ENCODE measurements at places on chromosomes 11 and 22. TPM values are rescaled to one million over a fixed set of nuclear protein-coding genes. Genes with fewer than 3 reads are reported as not detected.
A peak's percentile ranks its signal among the peaks of the same experiment; 100 is the strongest.

- DNase-seq, result no peak
Measured at GRCh38 chr11:120510406-120511115, 987 bp upstream of the GRIK4 start.

DNA sequence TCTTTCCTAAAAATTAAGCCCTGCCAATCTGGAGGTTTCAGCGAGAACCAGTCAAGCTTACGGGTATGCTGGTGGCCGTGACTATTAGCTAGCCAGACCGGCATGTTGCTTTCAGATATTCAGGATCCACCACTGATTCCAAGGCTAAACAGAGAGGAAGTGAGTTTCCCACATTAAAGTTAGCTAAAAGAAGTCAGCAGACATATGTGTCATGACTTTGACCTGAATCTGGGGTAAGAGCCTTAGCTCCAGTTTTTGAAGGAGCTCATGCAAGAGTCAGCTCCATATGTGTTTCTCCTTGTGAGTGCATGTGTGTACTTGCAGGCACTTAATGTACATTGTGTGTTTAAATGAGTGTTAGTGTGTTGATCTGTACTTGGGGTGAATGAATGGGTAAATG is 1.4 kb downstream of the ZFPL1 start:
- DNase-seq, result no peak

DNA sequence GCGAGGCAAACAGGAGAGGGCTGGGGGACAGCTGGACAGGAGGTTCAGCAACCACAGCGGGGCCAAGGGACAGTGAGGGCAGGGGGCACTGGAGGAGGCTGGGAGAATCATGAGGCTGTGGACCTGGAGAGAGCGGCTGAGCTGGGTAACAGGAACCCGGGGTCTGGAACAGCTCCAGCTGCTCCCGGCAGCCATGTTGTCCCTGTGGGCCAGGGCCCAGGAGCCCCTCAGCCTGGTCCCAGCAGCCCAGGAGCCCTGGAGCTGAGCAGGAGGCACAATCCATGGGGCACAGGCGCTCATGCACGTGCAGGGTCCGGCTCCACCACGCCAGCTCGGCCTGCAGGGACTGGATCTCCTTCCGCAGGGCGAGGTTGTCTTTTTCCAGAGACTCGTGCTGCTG is 7.4 kb downstream of the BATF2 start:
- DNase-seq, result no peak

GRCh38 chr22:48798281-48799226 is 1029.1 kb downstream of the BRD1 start:
- DNase-seq, result no peak

- peak; percentile 45 for DNase-seq
Measured at GRCh38 chr11:68954836-68955606, 25.8 kb downstream of the MRGPRD start.

DNA sequence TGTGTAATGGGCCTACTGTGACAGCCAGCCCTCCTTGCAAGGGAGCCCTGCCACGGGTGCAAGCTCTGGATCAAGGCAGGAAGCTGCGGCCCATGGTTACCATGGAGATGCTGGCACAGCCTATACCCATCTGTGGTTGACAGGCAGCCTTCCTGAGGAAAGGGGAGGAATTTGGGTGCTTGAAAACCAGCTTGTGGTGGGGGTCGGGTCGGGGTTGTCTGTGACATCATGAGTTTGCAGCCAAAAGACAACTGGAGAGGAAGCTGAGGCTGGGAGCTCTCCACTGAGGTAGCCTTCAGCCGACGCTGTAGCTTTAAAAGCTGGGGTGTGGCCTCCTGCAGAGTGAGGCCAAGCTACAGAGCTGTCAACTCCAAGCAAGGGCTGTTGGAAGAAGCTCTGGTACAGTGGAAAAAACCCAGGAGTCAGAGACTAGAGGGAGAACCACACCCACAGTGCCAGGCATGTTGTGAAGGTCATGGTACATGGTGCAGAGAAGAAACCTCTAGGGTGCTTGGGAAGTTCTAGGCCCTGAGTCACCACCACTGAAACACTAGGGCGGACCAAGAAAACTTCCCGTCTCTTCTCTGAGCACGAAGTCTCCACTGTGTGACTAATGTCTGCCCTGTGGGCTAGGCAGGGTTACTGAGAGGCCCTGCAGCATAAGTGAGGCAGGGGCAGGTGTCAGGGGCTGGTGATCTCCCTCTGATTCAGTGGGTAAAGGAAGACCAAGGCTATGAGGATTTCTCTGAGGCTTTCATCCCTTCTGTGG is 10.8 kb upstream of the LDHA start:
- no peak for DNase-seq

DNA sequence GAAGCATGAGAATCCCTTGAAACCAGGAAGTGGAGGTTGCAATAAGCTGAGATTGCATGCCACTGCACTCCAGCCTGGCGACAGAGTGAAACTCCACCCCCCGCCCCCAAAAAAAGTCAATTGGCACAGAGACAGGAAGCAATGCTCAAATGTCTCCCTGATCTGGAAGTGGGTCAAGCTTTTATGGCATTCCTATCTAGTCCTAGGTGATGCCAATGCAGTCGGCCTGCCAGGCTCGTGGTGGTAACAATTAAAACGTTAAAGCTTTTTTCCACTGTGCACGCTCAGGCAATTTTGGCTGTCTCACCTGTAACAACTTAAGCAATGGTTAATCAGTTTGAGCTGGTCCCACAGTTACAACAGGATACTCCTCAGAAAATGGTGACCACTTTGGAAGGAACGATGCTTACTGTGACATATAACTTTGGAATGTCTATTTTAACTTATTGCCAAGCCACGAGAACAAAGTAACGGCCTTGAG is 18.9 kb upstream of the PISD start:
- DNase-seq, result no peak

DNA sequence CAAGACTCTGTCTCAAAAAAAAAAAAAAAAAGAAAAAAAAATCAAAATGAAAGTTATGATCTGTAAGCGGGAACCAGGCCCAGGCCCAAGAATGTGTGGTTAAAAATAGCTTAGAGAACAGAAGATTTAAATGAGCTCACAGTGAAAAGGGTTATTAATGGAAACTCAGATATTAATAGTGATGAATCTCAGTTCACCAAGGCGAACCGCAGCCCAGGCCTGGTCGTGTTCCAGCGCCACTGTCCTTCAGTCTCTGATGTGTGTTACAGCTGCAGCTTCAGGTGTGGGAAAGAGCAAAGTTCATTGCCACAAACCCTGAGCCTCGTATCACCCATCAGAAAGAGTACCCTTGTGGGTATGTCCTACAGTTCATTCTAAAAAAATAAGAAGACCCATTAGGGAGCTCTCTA is 107.1 kb downstream of the GAB2 start:
- DNase-seq, result no peak

DNA sequence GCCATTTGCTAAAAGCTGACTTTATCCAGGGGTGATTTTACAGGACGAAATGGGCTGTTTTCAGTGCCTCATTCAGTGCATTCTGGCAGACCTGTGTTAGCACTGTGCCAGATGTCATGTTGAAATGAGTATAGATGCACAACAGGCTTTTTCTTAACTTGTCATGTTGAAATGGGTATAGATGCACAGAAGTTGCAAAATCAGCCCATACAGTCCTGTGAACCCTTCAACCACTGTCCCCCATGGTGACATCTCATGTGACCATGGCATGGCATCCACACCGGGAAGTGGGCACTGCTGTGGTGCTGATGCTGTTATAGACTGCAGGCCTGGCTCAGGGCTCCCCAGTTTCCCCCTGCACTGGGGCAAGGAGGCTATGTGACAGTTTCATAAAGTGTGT is 2.5 kb downstream of the TALDO1 start:
- DNase-seq, result no peak

GRCh38 chr22:33544707-33545106 is 375.6 kb downstream of the LARGE1 start:
- DNase-seq, result no peak

- DNase-seq, result no peak
Measured at GRCh38 chr11:73907191-73907590, 30.4 kb downstream of the PAAF1 start.

The EPS8L2 gene
- 181 TPM for polyA plus RNA-seq

The PKDREJ gene
- polyA plus RNA-seq, result 0.45 TPM

The PLA2G3 gene
- polyA plus RNA-seq, result 0.06 TPM

The OTOG gene
- 0.36 TPM for polyA plus RNA-seq

Measured in renal cortex interstitium (tissue), 15 donors.